Mesenchymal stem cell (in vitro differentiated cells and primary cell): ENCODE measurements at places on chromosomes 2 and 18.

GRCh38 chr2:190277234-190278112 lies 42.2 kb downstream of the HIBCH start:
- peak; percentile 58 for DNase-seq

- peak; percentile 58 for DNase-seq
Measured at GRCh38 chr2:37616677-37617005, 54.8 kb downstream of the CDC42EP3 start.

DNA sequence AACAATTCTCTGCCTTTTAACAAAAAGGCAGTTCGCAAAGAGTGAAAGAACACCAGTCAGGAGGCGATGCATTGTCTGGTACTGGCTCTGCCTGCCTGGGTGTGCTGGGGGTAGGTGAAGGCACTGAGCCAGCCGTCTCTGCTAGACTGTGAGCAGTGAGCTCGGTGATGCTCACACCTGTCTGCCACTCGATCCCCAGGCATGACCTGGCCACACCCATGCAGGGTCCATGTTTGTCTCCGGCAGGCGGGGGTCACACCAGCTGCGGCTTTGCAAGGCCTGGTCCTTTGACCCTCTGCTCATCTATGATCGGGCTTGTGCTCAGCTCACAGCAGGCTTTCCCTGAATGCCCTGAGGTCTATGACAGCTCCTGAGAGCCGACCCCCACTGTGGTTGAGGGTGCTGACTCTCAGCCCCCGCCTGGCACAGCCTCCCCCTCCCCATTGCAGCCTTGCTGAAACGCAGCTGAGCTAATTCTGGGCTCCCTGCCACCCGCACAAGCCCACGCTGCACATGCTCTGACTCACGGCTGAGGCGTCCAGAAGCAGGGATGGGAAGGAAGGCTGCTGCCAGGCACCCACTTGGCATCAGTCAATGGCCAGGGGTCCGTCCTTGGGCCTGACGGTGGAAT lies 23.7 kb downstream of the CRACDL start:
- DNase-seq: peak; percentile 37

DNA sequence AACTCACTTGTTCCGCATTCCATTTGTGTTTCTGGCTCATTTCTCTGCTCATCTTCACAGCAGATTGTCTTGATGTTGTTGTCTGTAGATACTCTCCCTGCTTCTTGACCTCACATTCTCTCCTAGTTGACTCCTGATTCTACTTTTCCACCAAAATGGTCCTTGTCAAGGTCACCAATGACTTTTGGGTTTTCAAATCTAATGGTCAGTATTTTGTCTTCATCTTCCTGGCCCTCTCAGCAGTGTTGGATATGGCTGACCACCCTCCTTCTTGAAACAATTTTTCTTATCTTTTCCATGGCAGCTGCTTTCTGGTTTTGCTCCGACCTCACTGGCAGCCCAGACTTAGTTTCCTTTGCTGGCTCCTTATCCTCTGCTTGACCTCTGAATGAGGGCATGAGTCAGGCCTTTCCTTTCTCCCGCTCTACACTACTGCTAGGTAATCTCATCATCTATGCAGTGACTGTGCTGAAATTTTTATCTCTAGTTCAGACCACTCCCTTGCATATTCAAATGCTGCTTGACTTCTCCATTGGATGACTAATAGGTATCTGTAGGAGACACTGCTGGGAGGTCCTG lies 386.6 kb upstream of the SPRED2 start:
- DNase-seq: peak; percentile 7

GRCh38 chr2:187912950-187913349 lies 358.7 kb upstream of the TFPI start:
- no peak for DNase-seq

GRCh38 chr2:27356056-27356381 lies 545 bp downstream of the GTF3C2 start:
- peak; percentile 83 for DNase-seq

DNA sequence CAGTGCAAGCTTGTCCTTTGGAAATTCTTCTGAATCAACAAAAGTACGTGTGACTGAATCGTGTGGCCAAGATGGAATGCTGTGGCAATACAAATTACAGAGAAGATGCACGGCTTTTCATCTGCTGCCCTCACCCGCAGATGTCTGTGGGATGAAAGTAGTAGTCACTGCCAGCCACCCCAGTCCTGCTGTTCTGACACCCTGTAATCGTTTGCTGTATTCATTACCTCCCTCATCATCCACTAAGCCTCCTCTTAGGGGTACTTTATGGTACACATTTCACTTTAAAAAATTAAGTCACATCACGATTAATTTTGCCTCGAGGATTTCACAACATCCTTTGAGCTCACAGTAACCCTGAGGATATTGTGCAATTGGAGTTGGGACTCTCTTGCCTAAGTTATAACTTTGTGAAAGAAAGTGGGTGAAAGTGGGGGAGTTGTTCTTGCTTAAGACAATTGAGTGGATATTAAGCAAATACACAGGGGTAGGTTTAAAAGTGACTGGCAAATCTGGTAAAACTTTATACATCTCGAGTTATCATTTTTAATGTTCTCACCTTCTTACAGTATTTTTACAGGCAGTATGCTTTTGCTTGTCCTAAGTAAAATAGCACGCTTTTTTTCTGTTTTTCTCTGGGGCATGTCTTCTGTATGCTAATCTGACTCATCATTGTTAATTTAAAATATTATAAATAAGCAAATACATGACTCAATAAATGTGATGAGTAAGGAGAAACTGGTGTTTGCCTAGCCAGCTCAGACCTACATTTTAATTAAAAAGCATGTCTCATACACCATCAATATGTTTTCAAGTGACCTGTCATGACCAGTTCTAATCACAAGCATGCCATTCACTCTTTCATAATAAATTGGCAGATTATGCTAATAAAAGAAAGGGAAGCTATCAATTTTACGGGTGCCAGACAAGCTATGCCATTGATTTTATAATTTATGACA lies 680.9 kb downstream of the IRS1 start:
- peak; percentile 94 for DNase-seq

- DNase-seq: no peak
Measured at GRCh38 chr2:120625865-120626560, 109.7 kb upstream of the GLI2 start.

DNA sequence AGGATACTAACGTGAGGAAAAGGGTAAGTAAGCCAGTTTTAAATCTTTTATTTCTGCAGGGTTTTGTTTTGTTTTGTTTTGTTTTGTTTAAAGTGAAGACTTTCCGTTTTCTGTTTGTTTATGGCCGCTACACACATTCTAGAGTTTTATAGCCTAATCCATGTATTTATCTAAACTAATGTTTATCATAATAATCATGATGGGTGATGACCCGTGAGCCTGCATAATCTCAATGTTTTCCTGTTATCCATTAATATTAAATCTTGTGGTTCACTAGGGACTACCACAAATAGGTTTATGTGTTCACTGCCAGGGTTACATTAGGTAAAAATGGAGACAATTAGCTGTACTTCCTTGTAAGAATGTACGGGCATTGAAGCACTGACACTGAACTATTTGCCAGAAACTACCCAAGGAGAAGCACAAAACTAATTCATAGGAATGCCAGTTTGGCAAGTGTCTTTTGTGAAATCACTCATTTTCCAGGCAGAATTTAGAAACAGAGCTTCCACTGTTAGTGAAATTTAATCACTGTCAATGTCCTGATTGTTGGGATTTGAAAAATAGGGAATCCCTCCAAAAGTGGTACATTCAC lies 574.8 kb downstream of the LRP1B start:
- DNase-seq: peak; percentile 52

DNA sequence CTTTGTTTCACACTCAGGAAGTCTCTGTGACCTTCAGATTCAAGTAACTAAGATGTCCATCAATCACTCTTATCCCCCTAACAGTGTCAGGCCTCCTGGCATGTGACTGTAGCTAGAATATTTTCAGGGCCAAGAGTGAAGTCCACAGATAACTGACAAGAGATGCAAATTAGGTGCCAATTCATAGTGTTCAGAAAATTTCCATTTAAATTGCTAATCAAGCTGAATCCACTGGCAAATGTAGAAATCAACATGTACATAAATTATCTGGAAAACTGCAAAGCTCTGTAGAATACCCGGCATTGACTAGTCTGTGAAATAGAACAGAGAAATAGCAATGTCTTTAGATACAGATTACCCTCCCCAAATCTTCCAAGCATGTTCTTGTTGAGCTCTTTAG lies 38.6 kb upstream of the ARL4C start:
- DNase-seq: no peak

- no peak for DNase-seq
Measured at GRCh38 chr2:203892207-203892606, 24.6 kb downstream of the CTLA4 start.

DNA sequence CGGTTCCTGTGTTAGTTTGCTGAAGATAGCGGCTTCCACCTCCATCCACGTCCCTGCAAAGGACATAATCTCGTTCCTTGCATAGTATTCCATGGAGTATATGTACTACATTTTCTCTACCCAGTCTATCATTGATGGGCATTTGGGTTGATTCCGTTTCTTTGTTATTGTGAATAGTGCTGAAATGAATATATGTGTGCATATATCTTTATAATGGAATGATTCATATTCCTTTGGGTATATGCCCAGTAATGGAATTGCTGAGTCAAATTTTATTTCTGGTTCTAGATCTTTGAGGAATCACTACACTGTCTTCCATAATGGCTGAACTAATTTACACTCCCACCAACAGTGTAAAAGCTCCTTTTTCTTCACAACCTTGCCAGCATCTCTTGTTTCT lies 255.4 kb upstream of the CDH2 start:
- no peak for DNase-seq

DNA sequence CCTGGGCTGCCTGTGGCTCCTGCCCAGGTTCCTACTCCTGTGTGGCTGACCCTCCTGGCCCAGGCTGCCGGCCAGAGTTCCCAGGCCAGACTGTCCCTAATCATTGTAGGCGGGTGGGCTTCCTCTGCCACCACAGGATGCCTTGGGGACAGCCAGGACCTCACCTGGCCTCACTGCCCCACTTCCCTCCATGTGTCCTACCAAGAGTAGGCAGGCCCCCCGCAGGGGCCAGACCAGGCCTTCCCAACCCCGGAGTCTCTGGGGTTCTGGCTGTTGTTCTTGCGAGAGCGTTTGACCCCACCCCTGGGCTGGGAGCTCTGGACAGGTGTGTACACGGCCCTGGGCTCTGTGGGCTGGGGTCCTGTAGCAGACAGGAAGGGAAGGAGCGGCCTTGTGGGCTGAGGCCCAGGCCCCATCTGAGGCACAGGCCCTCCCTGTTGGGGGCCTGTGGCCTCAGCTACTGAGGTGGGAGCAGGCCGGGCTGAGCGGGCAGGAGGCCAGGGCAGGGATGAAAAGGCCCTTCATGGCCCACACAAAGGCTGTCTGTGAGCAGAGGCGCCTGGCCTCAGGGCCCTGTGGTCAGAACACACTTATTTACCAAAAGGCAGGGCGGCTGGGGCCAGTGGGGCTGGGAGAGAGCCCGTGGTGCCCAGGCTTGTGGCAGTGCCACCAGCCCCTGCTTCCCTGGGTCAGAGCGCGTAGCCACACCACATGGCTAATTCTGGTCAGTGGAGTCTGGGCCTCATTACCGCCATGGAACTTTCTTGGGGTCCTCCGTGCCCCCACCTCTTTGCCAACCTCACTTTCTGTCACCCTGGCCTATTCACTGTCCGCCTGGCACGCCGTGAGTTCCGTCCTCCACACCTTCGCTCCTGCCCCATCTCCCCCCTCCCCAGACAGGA lies 2.0 kb downstream of the SNORC start:
- DNase-seq: no peak

DNA sequence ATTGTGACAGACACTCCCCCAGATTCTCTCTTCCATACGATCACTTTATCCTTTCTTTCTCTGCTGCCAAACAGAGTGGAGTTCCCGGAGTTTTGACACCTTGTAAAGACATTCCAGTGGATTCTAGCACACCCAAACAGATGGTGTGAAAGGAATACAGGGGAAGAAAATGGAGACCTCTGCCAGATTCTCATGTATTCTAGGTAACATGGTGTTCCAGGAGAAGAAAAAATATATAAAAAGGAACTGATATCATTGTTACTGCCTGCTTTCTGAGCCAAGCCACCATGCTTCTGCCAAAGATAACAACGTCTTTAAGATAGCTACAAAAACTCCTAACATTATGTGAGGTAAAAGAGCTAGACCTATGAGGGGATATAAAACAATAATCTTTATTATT lies 136.5 kb downstream of the TXNL1 start:
- DNase-seq: no peak

DNA sequence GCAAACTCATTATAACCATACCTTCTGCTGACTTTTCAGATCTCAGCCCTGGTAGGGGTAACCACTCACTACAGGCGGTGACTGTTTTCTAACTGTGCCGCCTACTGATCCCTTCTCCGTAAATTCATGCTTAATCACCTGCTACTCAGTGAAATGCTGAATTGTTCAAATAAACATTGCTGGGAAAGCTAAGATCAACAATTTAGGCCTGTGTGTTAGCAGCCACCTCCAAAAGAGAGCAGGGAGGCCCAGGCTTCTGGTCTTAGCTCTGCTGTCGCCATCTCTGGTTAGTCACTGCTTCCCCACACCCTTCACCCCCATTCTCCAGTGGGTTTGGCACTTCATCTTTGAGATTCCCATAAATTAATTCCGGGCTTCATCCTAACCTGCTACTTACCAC lies 21.8 kb upstream of the NT5C1B start:
- no peak for DNase-seq

GRCh38 chr2:85458601-85459563 lies 40.4 kb downstream of the SH2D6 start:
- DNase-seq: no peak
